WTC11 (cell line): ENCODE measurements at places on chromosomes 3 and 15. TPM values are rescaled to one million over a fixed set of nuclear protein-coding genes. Genes with fewer than 3 reads are reported as not detected.

DNA sequence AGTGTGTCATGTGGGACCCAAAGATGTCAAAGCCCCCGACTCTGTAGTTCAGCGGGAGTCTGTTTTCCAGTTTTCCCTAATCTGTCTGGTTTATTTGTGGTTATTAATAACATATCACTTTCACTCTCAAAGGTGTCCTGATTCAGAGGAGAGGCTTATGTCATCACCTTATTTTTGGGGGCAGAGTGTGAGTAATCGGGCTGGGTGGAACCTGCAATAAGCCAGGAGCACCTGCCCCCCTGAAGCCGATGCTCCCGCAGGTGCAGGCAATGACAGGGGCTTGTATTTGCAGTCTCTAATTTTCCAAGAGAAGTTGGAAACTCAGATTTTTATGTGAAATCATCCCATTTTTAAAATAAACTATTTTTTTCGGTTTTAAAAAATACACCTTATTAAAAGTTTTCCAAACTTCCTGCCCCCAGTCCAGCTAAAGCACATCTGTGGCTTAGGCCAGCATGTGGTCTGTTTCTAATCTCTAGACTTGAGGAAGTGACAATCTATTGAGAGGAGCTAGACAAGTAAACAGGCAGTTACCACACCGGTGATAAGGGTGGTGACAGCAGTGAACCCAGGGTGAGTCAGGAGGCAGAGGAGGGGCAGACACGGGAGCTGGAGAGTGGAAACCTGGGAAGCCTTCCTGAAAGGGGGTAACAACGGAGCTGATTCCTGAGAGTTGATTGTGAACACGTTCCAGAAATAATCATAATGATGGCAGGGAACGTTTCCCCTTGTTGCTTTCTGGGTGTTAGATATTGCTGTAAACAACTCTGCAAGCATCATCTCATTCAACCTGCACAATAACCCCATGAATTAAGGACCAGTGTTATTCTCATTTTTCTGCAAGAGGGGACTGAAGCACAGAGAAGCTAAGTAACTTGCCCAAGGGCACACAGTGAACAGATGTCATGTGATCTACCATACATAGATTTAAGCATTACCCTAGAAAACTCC is 37.2 kb downstream of the BHLHE40 start:
- no peak overlapping the region for H3K4me3 ChIP-seq
- DNase-seq: no peak
- no peaks in the 10 kb centered on the region for H3K36me3 ChIP-seq
- no peak overlapping the region for H3K27ac ChIP-seq

DNA sequence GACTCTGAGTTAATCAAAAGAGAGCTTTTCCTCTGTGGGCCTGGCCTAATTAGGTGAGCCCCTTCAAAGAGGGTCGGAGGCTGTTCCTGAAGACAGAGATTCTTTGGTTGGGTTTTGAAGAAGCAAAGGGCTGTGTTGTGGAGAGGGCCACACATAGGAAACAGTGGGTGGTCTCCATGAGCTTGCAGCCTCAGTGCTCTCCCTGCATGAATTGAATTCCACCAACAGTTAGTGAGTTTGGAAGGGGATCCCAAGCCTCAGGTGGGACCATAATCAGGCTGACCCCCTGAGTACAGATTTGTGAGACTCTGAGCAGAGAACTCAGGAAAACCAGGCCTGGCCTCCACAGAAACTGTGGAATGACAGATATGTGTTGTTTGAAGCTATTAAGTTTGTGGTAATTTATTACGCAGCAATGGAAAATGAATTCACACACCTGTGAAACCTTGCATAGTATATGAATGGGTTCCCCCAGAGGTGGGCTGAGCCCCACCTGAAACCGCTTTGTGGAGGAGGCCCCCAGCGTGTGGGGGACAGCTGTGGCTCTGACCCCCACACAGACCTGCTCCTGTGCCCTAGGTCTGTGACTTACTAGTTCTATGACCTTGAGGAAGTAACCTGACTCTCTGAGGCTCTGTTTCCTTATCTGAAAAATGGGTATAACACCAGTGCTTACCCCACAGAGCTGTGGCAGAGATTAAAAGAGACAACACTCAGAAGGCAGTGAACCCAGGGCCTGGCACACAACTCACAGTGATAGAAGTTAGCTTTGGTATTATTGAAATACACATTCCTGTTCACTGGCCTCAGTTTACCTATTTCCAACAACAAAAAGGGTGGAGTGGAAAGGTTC is 431.3 kb downstream of the FOXP1 start:
- H3K27ac ChIP-seq: peak overlapping the region; percentile 98
- DNase-seq: no peak
- H3K36me3 ChIP-seq: no peaks in the 10 kb centered on the region
- peaks cover 81% of the 10 kb centered on the region for H3K4me1 ChIP-seq
- no peak overlapping the region for H3K4me3 ChIP-seq

GRCh38 chr3:12461097-12461649 is 23.1 kb upstream of the TSEN2 start:
- no peak for DNase-seq
- no peak overlapping the region for H3K4me3 ChIP-seq
- no peak overlapping the region for H3K27ac ChIP-seq
- H3K36me3 ChIP-seq: no peaks in the 10 kb centered on the region
- H3K4me1 ChIP-seq: no peaks in the 10 kb centered on the region

- H3K27me3 ChIP-seq: no peaks in the 10 kb centered on the region
- no peak for DNase-seq
- H3K4me3 ChIP-seq: no peak overlapping the region
Observed at GRCh38 chr3:173025941-173026340, 115.1 kb downstream of the SPATA16 start.

DNA sequence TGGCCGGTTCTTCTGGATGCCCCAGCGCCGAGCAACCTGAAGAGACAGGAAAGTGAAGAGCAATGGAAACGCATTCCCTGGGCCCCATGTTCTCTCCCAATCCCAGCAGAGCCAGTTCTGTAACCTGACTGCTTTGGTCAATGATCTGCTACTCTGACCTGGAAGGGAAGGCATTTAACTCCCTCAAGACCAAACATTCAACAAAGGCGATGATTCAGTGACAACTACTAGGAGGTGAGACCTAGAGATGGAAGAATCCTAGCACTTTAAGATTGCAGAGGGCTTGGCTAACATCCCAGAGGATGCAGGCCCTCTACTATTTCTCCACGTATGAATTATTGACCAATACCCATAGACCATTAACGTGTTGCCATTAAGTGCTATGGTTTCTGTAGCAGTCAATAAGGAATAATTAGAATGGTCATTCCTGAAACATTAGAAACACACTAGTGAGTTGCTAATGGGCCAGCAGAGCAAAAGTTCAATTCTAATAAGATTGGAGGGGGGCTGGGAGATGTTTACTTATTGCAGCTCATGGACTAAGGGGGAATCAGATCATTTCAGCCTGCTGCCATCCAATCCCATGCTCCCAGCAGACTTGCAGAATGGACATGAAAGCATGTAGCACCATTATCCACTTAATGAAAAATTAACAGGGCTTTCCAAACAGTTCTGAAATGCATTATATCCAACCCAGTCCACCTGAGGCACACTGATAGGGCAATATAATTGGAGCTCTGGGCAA is 56.6 kb downstream of the ETV5 start:
- no peak overlapping the region for H3K27ac ChIP-seq
- peaks cover 51% of the 10 kb centered on the region for H3K36me3 ChIP-seq
- no peak overlapping the region for H3K4me3 ChIP-seq
- H3K4me1 ChIP-seq: peaks cover 9% of the 10 kb centered on the region
- no peaks in the 10 kb centered on the region for H3K27me3 ChIP-seq

GRCh38 chr15:98690272-98690950 is 42.1 kb downstream of the IGF1R start:
- no peak for DNase-seq
- no peaks in the 10 kb centered on the region for H3K27me3 ChIP-seq
- no peak overlapping the region for H3K4me3 ChIP-seq
- H3K36me3 ChIP-seq: no peaks in the 10 kb centered on the region
- no peak overlapping the region for H3K27ac ChIP-seq
- peaks cover 89% of the 10 kb centered on the region for H3K4me1 ChIP-seq

GRCh38 chr3:167887096-167887495 is 151.6 kb downstream of the SERPINI1 start:
- H3K4me1 ChIP-seq: no peaks in the 10 kb centered on the region
- no peaks in the 10 kb centered on the region for H3K27me3 ChIP-seq
- no peak overlapping the region for H3K4me3 ChIP-seq

DNA sequence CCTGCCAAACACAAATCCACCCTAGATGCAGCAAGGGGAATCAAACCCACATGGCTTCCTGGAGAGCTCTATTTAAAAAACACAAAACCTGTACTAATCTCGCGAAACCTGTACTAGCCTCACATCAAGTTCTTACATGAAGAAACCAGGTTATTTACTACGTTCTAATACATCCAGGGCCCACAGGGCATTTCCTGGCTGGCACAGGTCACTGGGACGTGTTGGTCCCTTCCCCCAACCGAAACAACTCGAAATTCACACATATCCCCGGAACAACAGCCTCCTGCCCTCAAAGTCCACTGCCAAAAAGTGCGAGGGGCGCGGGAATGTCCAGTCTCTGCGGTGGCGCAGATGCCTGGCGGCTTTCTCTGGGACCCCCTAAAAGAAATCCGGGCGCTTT is 955 bp downstream of the CDCP1 start:
- no peak for DNase-seq
- H3K27ac ChIP-seq: no peak overlapping the region
- peaks cover 29% of the 10 kb centered on the region for H3K4me1 ChIP-seq
- H3K27me3 ChIP-seq: peaks cover 56% of the 10 kb centered on the region

GRCh38 chr15:33994005-33994615 is 25.8 kb downstream of the CHRM5 start:
- H3K4me3 ChIP-seq: no peak overlapping the region
- no peaks in the 10 kb centered on the region for H3K27me3 ChIP-seq
- no peaks in the 10 kb centered on the region for H3K4me1 ChIP-seq
- H3K27ac ChIP-seq: no peak overlapping the region
- DNase-seq: peak; percentile 60

GRCh38 chr3:8762607-8763377 is 6.6 kb downstream of the OXTR start:
- no peaks in the 10 kb centered on the region for H3K36me3 ChIP-seq
- peaks cover 27% of the 10 kb centered on the region for H3K27me3 ChIP-seq
- no peak overlapping the region for H3K27ac ChIP-seq
- no peaks in the 10 kb centered on the region; the same call in 1 of the 2 replicates for H3K4me1 ChIP-seq

DNA sequence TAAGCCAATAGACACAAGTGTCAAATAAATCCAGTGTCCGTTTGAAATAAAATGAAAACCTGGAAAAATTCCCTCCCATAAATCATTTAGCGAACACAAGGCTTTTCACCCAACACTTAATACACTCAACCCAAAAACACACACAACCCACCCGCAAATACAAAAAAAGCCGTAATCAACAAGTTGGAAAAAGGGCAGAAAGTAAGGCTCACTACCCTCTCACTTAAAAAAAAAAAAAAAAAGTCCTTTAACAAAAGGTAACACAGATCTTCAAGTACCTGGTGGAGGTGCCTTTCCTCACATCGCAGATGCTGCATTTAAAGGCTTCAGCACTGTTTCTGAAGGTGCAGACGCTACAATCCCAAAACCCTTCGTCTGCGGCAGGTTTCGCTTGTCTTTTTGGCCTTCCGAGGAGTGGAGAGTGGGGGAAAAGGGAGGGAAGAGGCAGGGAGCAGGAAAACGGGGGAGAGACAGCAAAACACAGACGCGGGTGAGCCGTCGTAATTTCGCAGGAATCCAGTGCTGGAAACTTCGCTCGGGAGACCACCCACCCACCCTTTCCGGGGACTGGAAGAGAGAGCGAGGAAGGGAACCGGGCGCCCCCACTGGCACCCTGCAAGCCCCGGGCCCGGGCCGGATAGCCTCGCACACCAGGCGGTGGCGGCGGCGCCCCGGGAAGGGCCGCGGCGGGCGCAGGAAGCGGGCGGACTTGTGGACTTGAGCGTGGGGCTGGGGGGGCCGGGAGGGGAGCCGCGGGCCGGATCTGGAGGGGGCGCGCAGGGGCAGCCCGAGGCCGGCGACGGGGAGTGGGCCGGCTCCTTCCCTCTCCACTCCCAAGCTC is 401.8 kb downstream of the SHQ1 start:
- peaks cover 9% of the 10 kb centered on the region for H3K36me3 ChIP-seq
- H3K4me3 ChIP-seq: peak within 1 kb of the TSS; percentile 99
- peaks cover 27% of the 10 kb centered on the region for H3K27me3 ChIP-seq
- peaks cover 58% of the 10 kb centered on the region for H3K4me1 ChIP-seq
- no peak for DNase-seq

GRCh38 chr3:189756582-189757078 is 125.4 kb downstream of the TP63 start:
- peaks cover 26% of the 10 kb centered on the region for H3K36me3 ChIP-seq
- peaks cover 10% of the 10 kb centered on the region for H3K27me3 ChIP-seq
- DNase-seq: no peak

- no peaks in the 10 kb centered on the region for H3K36me3 ChIP-seq
- no peak overlapping the region for H3K4me3 ChIP-seq
- no peaks in the 10 kb centered on the region; the same call in 1 of the 2 replicates for H3K27me3 ChIP-seq
- no peaks in the 10 kb centered on the region for H3K4me1 ChIP-seq
- no peak for DNase-seq
Observed at GRCh38 chr3:186169379-186169778, 60.5 kb upstream of the ETV5 start.

DNA sequence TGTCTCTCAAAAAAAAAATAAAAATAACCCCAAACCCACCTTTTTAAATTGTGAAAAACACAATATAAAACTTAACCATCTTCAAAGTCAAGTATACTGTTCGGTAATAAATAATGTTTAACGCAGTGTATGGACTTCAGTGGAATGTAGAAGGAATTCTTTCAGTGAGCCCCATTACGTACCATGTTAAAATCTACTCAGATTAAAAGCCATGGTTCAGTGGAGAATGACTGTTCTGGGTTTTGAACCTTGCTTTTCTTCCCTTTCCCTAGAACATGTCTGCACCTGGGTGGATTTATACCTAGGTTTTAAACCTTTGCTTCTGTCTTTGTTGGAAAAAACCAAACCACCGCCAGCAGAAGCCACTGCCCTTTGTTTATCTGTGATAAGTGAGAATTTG is 27.5 kb downstream of the DAG1 start:
- DNase-seq: no peak
- H3K27me3 ChIP-seq: no peaks in the 10 kb centered on the region
- H3K4me1 ChIP-seq: peaks cover 3% of the 10 kb centered on the region; the same call in 1 of the 2 replicates
- peak overlapping the region; percentile 61; the same call in 1 of the 2 replicates for H3K27ac ChIP-seq
- H3K4me3 ChIP-seq: no peak overlapping the region

- no peak for DNase-seq
- H3K27ac ChIP-seq: no peak overlapping the region
- peaks cover 7% of the 10 kb centered on the region; the same call in 1 of the 2 replicates for H3K4me1 ChIP-seq
- no peaks in the 10 kb centered on the region for H3K36me3 ChIP-seq
Observed at GRCh38 chr3:171967137-171967783, 72.1 kb upstream of the FNDC3B start.

- no peak overlapping the region for H3K27ac ChIP-seq
- no peaks in the 10 kb centered on the region for H3K27me3 ChIP-seq
- DNase-seq: no peak
- H3K36me3 ChIP-seq: no peaks in the 10 kb centered on the region
Observed at GRCh38 chr3:176953106-176954060, 243.9 kb downstream of the TBL1XR1 start.

DNA sequence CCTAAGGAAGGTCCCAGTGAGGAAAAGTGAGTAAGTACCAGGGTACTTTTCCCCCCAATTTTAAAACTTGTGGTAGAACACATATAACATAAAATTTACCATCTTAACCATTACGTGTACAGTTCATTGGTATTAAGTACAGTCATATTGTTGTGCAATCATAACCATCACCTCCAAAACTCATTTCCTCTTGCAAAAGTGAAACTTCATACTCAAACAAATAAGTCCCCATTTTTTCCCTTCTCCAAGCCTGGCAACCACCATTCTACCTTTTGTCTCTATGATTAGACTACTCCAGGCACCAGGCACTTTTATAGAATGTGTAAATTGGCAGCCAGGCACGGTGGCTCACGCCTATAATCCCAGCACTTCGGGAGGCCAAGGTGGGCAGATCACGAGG is 12.2 kb downstream of the PRC1 start:
- H3K4me3 ChIP-seq: no peak overlapping the region
- peaks cover 66% of the 10 kb centered on the region for H3K36me3 ChIP-seq
- no peak for DNase-seq

HYAL1 gene
- 3.4 to 3.8 TPM (median 3.5 TPM) in 3 replicates for total RNA-seq

CMTM8 gene
- total RNA-seq: 9.0 to 11.2 TPM (median 9.1 TPM) in 3 replicates

SI gene
- not detected in 3 replicates for total RNA-seq

MGLL gene
- total RNA-seq: 0.73 to 0.96 TPM (median 0.94 TPM) in 3 replicates

FAM131A gene
- 20.3 to 23.0 TPM (median 20.4 TPM) in 3 replicates for total RNA-seq

CEP70 gene
- 27.2 to 34.8 TPM (median 33.5 TPM) in 3 replicates for total RNA-seq
